Stimulated activated CD8-positive, alpha-beta memory T cell treated with anti-CD3 and anti-CD28 coated beads, Interleukin-7, amount 100 ng/mL, for 48 hours (primary cell): ENCODE measurements at places on chromosomes 11 and 22.
A peak's percentile ranks its signal among the peaks of the same experiment; 100 is the strongest.

GRCh38 chr11:26820739-26821138 is 98.9 kb upstream of the SLC5A12 start:
- DNase-seq, result no peak

DNA sequence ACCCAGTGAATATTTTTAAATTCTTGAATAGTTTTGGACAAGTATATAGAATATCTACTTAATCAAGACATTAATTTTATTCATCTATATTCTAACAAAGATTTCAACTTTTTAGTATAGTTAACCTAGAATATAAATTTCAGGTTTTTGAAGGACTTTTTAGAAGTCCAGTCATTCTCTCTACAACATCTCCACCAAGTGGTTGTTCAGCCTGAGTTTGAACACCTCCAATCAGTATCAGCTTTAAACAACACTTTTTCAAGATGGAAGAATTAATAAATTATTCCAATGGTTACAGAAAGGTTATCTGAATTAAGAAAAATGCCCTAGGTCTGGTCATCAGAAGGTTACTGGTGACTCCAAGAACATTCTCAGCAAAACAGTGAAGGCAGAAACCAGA is 31.8 kb downstream of the EIF3M start:
- DNase-seq, result no peak

DNA sequence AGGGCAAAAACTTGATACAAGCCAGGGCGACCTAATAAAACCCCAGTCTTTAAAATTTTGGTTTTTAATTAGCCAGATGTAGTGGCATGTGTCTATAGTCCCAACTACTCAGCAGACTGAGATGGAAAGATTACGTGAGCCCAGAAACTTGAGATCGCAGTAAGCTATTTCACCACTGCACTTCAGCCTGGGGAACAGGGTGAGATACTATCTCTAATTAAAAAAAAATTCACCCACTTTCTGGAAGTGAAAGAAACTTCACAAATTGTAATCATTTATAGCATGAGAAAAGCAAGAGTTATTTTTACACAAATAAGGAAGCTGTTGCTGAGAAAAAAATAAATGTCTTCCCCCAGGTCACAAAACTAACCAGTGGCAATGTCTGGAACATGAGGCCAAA is 882 bp upstream of the GLYATL2 start:
- no peak for DNase-seq

- DNase-seq, result peak; percentile 88
Observed at GRCh38 chr22:39090426-39091064, 6.5 kb upstream of the APOBEC3H start.

DNA sequence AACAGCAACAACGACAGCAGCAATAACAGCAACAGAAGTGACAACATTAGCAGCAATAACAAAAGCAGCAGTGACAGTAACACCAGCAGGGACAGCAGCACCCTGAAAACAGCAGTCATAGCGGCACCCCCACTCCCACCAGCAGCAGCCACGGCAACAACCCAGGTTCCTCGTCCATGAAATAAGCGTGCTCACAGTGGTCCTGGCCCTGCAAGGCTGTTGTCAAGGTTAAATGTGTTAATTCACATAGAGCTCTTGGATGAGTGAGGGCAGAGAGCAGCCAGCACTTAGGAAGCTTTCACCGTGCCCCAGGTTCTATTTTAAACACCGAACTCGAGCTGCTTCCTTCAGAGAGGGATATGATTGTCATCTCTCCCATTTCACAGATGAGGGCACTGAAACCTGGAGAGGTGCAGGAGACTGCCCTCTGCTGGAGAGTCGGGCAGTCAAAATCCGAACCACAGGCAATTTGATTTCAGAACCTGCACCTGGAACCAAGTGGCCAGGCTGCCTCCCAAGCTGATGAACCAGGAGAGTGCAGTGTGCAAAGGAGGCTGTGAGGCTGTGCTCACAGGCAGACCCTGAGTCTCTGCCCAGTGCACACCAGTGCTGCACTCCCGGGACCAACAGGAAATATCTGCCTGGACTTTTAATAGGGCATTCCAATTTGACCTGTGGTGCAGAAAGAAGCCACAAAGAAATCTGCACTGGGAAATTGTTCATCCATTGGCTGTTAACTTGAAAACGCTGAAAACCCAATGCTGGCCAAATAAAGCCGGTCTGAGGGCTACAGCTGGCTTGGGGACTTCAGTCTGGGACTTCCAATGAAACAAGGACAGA is 22.9 kb upstream of the FGF3 start:
- no peak for DNase-seq

GRCh38 chr11:62402226-62402959 is 16.4 kb upstream of the SCGB1A1 start:
- peak; percentile 37 for DNase-seq
